ENCODE measurements at places on chromosomes 6 and 20. TPM values are rescaled to one million over a fixed set of nuclear protein-coding genes. Genes with fewer than 3 reads are reported as not detected.

PPP1R14C gene
- total RNA-seq: 19.2 TPM

NHSL1 gene
- total RNA-seq: 63.9 TPM

ZBTB24 gene
- 7.7 TPM for total RNA-seq

SPEF1 gene
- 0.55 TPM for total RNA-seq

SLC17A3 gene
- not detected for total RNA-seq

LRFN2 gene
- total RNA-seq: 1.1 TPM
